ENCODE measurements at places on chromosomes 6 and 20.
A peak's percentile ranks its signal among the peaks of the same experiment; 100 is the strongest.

DNA sequence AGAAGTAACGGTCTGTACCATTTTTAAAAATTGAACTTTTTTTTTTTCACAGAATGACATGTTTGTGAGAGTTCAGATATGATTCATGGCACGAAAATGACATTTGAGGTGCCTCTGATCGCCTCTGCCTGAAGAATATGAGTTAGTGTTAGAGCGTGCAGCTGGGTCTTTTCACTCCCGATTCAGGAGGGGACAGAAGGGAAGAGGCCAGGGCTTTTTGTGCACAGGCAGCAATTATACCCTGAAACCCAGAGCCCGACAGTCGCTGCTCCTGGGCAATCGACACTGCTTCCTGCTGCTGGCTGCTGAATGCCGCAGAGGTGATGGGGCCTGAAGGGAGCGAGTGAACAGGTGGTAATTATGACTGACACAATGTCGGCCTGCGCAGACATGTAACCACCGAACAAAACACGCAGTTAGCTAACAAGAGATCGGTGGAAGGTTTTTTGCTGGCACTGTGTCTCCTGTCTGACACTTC lies 652.0 kb upstream of the NOX3 start:
- DNase-seq, result no peak

DNA sequence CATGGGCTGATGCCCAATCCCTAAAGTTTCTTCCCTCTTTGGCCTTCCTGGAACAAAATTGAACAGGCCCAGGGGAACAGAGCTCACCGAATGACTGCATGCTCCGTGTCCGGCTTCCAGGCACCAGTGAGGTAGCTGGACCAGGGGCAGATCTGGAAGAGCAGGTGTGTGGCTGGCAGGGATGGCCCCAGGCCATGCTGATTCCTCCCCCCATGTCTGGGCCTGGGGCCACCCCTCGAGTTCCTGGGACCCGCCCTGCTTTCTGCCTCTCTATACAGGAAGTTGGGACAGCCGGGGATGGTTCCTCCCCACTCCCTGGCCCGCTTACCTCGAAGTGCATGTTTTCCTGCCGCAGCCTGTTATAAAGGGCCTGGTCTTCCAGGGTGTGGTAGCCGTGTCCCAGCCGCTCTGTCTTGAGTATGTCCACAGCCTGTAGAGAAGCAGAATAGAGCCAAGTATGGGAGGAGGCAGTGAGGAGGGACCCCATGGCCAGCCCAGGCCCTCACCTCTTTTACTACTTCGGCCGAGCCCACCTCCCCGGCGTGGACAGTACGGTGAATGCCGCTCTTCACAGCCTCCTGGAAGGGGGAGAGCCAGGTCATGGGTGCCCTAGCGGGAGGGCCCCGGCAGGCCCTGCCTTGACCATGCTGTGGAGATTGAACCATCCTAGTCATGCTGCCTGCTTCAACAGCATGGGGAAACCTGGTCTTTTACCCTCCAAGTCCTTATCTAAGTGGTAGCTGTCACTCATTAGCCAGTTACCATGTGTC lies 28.8 kb downstream of the ADA start:
- no peak for DNase-seq

DNA sequence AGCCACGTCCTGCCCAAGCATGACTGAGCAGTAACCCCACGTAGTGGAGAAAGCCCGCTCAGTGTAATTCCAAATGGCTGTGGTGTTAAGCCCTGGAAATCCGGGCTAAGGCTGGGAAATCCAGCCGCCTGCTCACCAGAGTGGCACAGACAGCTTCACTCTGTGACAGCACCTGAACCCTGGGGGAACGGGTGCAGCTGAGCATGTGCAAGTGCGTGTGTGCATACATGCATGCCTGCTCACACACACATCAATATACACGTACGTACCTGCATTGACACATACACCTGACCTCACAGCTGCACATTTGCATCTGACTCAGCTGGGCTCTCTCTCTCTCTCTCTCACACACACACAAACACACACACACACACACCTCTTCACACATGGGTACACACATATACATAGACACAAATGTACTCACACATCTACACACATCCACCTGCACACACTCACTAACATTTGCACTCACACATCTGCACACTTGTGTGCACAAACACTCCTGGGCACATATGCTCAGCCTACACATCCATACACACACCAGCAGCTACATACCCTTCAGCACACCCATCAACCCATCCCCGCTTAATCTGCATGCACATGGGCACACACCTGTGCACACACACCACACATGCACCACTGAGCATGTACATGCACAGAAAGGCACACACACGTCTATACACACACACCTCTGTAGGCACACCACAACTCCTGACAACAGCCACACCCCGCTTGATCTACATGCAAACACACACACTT lies 114.1 kb downstream of the GRM4 start:
- no peak for DNase-seq

GRCh38 chr6:49634836-49635218 lies 1.8 kb downstream of the RHAG start:
- DNase-seq, result no peak

GRCh38 chr20:46563170-46563859 lies 12.9 kb upstream of the OCSTAMP start:
- no peak for DNase-seq

DNA sequence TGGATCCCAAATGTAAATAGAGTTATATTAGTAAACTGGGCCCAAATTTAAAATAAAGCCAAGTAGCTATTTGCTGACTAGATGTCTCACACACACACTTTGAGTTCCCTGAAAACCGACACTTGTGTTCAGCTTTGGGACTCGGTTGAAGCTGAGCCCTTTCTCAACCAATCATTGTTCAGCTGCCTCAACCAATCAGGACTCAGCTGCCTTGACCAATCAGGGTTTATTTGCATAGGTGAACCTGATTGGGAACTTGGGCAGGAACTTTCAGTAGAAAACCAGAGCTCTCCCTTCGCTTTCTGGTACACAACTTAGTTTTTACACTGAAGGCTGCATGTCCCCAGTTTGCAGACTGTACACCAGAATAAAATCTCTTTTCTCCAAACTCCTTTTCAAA lies 301.7 kb downstream of the FOXA2 start:
- no peak for DNase-seq

DNA sequence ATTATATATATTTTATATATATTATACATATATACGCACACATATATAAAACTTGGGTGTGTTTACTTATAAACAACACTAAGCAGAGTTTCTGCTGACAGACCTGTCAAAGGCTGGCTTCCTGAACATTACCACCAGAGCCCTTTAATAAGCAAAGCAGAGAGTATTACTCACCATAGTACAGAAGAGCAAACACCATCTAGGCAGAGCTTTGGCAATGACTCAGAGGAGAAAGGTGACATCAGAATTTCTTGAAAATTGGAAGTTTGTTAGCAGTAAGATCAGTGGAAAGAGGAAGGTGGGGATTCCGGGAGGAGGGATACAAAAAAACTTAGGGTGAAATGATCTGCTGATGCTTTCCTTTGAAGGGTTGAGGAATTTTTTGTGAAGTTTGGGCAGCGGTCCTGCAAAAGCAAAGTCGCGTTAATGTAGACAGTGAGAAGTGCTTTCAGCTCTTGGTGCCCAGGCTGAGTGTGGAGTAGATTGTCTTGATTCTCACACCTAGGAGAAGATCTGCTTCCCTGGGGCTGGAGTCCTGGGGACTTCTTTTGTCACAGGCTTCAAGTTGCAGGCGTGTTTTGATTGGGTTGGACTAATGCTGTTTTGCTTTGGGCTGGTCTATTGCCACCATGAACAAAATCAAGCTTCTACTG lies 109.6 kb upstream of the BACH2 start:
- DNase-seq, result no peak

GRCh38 chr20:62042025-62042820 lies 23.5 kb downstream of the TAF4 start:
- DNase-seq, result no peak

- DNase-seq, result no peak
Measured at GRCh38 chr6:8875986-8876385, 440.6 kb upstream of the SLC35B3 start.

GRCh38 chr6:169079650-169080049 lies 174.0 kb downstream of the THBS2 start:
- DNase-seq, result no peak

DNA sequence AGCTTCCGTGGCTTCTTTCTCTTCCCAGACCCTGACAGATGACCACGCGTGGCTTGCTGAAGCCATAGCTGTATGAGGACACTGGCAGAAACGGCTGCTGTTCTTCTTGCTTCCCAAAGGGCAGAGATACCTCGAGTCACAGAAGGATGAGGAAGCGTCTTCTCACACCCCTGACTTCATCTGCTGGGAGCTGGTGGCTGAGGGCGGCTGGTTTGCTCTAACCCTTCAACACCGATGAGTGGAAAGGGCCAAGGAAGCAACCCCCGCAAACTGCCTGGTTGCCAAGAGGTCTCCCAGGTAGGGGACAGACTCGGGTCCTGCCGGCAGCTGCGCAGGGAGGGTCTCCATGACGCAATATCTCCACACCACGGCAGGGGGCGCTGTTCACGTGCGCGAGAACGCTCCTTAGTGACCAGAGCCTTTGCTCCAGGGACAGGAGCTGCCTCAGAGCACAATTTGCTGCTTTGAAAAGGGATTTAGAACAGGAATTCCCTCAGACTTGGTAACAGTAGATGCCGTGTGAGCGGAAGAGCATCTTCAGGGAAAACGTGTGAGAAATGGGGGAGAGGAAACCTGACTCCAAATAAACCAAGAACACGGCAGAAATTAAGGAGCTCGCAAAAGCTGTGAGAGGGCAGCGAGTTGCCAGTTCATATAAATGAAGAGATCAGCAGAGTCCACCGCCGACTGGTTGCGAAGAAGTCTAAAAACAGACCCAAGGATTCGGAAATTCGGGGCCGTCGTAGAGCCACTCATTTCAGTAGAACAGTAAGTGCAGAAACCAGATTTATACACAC lies 80.2 kb downstream of the ERMARD start:
- DNase-seq, result peak; percentile 53

DNA sequence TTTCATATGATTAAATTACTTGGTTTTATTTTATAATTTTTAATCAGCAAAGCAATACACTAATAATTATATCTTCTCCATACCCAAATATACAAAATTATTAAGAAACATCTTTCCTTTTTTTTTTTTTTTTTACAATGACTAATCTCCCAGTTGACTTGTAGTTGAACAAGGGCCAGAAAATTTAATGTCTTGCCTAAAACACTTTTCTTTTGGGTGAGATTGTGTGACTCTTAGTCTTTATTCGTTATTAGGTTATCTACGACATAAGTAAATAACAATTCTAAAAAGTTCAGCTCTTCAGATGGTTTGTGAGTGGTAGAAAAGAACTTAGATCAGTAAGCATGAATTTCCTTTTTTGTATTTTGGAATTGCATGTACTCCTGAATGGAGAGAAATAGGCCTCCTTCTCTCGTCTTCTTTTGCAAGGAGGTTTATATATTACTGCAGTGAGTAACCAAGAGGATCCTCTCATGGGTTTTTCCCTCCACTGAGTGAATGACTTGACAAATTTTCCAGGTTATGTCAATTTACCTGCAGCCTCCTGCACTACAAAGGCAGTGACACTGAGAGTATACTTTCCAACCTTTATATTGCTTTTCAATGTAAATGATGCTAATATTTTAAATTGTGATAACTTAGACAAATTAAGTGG lies 364.5 kb upstream of the CITED2 start:
- no peak for DNase-seq

DNA sequence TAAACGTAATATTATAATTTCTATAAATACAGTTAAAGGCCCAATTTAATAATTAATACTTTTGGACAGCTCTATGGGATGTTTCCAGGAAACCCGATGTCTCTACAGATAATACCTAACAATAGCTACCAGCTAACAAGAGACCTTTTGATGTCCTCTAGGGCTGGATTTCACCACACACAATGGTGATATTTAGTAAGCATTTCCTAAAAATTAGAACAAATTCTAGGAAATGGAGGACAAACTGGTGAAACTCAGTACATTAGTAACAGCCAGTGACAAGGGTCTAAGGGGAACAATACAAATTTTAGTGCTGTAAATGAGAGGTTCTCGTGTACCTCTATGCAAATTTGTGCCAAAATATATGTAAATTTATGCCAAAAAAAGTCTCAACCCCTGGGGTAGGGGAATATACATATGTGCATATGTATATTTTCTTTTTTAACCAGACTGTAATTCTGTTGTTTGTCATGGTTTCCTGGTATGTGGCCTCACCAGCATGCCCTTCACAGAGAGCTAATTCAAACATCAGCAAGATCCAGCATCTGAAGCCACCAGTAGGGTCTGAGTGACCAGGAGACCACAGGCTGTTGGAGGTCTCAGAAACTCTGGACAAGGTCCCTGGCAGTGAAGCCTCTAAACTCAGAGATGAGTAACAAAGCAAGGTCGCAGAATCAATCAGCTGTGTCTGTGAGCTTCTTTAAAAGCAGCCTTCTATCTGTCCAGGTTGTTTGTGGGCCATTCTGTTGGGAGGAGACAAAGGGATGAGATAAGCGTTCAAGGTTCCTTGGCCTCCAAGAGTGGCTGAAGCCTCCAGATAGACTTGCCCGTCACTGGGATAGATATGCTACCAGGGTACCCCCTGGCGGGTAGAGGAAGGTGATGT lies 235.1 kb upstream of the RREB1 start:
- DNase-seq, result no peak

GRCh38 chr6:150720774-150721233 lies 121.1 kb downstream of the PLEKHG1 start:
- DNase-seq, result no peak
